ENCODE measurements at places on chromosomes 12 and 14.
A peak's percentile ranks its signal among the peaks of the same experiment; 100 is the strongest.

DNA sequence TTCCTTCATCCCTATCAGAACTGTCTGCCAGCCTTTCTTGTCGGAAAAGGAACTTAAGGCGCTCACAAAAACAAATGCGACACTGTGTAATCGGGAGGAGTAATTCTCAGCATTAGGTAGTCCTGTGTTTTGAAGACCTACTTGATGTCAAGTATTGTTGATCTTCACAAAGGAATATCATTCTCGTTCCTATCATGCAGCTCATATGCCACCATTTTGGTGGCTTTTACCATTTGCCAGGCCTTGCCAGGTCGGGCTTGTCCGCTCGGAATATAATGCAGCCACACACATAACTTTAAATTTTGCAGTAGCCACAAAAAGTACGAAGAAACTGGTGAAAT, 903 bp upstream of the PPP4R3A start:
- no peak for DNase-seq

DNA sequence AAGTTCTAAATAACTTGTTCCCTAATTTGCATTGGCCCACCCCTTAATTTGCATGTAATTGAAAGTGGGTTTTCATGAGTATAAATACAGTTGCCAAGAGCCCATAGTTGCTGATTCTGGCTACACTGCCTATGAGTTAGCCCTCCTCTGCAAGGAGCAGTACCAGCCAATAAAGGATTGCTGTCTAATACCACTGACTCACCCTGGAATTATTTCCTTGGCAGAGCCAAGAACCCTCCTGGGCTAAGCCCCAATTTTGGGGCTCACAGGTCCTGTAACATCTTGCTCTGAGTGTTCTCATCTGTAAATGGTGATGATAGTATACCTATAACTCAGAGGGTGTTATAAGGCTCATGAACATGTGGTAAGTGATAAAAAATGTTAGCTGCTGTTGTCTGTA, 6.8 kb downstream of the TTC8 start:
- DNase-seq: no peak

DNA sequence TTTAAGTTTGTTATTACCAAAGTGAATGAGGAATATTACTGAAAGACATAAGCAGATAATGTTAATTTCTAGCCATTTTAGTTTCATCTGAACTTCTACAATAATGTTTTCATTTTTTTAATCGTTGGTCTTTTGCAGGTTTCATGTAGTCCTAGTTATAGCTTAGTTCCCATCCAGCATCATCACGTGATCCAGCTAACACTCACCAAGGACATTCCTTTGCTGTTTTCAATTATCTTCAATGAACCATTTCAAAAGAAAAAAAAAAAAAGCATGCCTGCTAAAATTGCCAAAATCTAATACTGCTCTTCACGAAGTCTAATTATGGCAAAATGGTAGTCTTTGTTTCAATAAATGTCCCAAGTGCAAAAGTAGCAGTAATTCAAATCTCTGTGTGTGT, 187.7 kb upstream of the ATXN7L3B start:
- no peak for DNase-seq

DNA sequence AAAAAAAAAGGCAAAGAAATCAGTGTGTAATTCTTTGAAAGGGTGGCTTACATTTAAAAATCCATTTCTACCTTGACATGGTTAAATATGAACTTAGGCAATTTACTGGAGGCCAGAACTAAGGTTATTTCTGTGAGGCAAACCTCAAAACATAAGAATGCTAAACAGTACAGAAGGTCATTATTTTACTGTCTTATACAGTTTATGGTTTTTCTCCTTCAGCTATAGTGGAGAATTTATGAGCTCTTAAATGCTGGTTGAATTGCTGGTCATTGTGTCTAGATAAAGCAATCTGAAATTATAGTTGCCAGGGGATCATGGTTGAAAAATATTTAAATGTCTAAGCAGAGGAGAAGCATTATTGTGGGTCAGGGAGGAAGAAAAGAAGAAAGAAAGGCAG, 70.5 kb downstream of the TRIM9 start:
- no peak for DNase-seq

GRCh38 chr12:47318963-47319362, 239.2 kb upstream of the AMIGO2 start:
- DNase-seq: no peak

DNA sequence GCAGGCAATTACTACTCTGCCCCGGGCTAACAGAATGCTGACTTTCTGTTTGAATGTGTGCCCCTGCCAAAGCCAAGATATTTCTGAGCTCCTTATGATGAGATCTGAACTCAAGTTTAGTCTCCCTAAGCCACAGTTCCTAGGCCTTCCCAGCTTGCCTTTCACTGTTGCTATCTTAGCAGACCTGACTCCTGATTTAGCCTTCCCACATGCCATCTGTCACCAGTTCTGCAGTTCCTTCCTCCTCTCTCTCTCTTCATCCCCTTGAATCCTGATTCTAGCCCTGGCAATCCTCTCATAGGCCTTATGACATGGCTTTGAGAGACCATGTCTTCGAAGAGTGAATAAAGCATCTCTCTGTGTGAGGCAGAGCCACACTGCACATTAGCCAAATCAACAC, 12.5 kb upstream of the SAMD4A start:
- no peak for DNase-seq

- DNase-seq: no peak
Measured at GRCh38 chr12:124015494-124016461, 42.8 kb downstream of the ZNF664 start.

- DNase-seq: no peak
Measured at GRCh38 chr12:30696103-30696408, 387 bp upstream of the IPO8 start.

GRCh38 chr14:24806061-24806678, 172.2 kb upstream of the GZMB start:
- DNase-seq: no peak

GRCh38 chr12:118979763-118980406, 1.5 kb upstream of the SRRM4 start:
- DNase-seq: no peak

GRCh38 chr12:32727237-32727636, 28.5 kb downstream of the YARS2 start:
- no peak for DNase-seq

DNA sequence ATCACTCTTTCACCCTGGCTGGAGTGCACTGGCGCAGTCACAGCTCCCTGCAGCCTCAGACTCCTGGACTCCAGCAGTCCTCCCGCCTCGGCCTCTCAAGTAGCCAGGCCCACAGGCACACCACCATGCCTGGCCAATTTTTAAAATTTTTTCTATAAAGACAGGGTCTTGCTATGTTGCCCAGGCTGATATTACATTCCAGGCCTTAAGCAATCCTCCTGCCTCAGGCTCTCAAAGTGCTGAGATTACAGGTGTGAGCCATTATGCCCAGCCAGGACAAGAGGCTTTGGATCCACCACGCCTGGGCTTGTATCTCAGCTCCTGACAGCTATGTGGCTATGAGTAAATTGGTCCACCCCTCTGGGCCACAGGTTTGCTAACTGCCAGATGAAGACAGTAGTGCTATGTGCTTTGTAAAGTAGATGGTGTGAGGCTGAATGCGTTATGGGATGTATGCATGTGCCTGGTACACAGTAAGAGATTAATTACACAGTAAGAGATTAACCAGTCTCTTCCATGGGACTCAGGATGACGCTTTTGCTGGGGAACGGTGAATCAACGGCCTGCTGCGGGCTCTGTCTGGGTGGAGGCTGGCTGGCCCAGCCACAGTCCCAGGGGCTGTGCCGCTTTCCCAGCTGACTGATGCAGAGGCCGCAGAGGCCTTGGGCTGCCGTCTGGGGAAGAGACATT, 53.3 kb upstream of the NCOR2 start:
- DNase-seq: no peak

DNA sequence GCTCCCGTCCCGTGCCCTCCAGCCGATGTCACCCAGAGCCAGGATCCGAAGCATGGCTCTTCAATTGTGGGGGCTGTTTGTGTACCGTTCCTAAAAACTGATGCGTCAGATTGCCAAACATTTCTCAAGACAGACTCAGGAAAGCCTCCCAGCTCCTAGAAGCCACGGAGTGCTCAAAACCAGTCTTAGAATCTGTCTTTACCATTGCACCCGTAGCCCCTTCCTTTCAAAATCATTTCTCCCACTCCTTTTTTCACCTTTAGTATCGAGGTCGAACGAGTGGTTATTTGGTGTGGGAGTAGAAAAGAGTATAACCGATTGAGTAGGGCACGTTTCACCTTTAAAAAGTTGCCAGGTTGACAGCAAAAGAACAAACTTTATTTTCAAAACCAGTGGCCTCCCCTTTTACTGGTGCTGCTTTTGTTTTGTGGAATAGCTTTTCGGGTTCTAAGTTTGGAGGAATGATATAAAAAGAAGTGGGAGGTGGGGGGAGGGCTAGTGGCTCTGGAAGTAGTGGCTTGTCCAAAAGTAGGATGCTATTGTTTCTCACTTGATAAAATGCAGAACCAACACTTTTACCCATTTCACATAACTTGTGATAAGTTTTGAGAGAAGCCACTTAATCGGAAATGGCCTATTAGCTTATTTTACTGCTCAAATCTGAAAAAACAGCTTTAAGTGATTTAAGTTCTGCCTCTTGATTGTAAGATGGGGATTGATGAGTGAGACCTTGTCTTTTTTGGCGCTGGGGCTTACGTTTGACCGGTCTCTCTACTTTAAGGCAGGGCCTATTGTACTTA, 803 bp downstream of the STK38L start:
- no peak for DNase-seq

- DNase-seq: peak; percentile 48
Measured at GRCh38 chr12:56007564-56008559, 10.8 kb downstream of the SUOX start.

DNA sequence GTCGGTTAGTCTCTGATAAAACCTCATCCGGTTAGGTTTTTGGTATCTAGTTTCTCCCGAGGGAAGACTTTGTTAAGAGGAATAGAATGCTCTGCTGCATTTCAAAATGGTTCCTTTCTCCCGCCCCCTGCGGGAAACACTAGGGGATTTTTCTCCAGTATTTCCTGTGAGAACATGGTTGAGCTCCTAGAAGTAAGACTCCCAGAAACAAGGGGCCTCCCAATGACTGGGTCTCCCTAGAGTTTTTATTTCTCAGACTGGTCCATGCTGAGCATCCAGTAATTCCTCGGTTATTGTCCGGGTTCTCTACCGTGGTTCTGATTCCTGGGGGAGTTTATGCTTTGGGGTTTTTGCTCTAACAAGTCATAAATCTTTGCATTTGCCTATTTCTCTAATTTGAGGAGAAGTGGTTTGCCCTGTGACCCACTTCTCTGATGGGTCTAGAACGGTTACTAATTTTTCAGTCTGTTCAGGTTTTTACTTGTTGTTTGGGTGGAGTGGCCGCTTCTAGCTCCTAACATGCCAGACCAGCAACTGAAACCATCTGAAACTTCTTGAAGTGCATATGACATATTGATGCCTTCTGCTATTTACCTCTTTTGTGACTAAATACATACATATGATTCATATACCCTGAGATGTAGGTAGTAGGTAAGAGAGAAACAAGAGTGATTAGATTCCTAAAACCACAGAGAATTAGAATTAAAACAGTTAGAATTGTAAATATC, 25.1 kb downstream of the TESPA1 start:
- no peak for DNase-seq

DNA sequence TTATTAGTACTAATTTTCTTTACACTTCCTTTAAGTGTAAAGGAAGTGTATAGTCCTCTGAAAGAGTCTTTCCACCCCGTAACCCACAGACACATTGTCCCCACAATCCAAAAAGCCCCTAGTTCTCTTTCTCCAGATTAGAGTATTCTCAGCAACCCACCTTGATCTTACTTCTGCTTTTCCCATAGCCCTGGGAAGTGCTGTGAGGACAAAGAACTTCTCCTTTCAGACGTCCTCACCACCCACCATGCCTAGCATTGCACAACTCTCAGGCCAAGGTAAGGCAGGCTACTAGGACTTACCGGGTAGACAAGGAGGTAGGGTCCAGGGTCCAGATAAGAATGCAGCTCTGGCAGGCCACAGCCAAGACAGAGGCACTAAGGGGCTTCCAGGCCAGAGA, 7.4 kb downstream of the AAAS start:
- DNase-seq: no peak

GRCh38 chr12:64813723-64814122, 10.7 kb upstream of the TBC1D30 start:
- DNase-seq: no peak

DNA sequence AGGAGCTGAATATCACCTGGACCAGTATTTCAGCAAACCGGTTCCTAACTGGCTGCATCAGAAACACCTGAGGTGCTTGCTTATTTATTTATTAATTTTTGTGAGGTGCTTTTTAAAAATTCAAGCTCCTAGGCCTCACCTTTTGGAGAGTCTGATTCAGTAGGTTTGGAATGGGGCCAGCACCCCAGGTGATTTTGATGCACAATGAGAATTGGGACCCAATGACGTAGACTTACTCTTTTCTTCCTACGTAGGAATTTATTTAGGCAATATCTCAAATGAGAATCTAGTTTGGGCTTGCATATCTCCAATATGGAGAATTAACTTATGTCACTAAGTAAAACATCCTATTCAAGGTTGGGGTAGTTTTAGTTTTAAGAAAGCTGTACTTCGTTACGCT, 7.3 kb downstream of the YEATS4 start:
- DNase-seq: no peak

- no peak for DNase-seq
Measured at GRCh38 chr12:113663396-113663795, 191.7 kb upstream of the LHX5 start.

DNA sequence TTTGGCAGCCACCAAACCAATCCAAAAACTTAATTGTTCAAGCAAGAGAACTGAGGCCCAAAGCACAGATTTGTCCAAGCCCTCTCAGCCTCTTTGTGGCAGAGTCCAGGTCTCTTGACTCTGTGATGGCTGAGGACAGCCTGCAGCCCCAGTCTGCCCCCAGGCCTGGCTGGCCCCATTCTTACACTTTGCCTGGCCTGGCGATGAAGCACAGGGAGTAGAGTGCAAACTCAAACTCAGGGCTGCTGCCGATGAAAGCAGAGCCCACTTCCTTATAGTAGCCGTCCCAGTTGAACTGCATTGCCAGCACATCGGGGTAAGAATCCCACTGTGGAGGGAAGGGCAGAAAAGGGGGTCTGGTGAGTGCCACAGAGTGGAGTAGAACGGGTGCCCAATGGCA, 5.6 kb upstream of the RPAP3 start:
- no peak for DNase-seq

DNA sequence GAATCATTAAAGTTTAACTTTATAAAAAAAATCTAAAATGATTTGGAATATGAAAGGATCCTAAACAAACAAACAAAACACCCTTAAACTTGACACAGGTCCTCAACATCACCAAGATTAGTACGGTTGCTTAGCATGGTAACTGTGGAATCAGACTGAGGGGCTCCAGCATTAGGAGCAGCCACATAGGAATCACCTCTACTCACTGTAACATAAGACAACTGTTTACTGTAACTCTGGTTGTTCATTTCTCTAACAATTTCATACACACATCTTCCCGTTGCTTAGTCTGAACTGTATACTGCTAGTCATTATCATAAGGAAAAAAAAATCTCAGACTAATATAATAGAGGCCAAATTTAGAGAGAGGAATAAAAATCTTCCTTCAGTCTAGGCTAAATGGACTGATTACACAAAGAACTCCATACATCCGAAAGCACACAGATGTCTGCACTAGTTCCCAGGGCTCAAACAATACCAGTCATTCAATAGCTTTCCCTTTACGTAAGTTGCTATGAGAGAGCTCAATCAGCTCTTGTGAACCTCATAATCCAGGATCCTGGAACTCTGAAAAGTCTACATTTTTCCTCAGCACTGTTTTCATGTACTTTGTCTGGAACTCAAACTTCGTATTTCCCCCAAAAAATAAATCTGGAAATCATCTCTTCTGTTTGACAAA, 26.0 kb downstream of the LRP6 start:
- no peak for DNase-seq
